Activated CD4-positive, alpha-beta T cell treated with anti-CD3 and anti-CD28 coated beads, Interleukin-2, amount 10 ng/mL, durations not matched to agents 24 days and 14 days (primary cell): ENCODE measurements at places on chromosomes 7 and 10. TPM values are rescaled to one million over a fixed set of nuclear protein-coding genes. Genes with fewer than 3 reads are reported as not detected.

NACAD gene
- 0.09 and 0.31 TPM in 2 replicates for total RNA-seq

SUPV3L1 gene
- 58.3 and 63.9 TPM in 2 replicates for total RNA-seq

ACTL6B gene
- not detected in 2 replicates for total RNA-seq

GBF1 gene
- 45.2 and 47.7 TPM in 2 replicates for total RNA-seq

CTNNA3 gene
- total RNA-seq = not detected in 2 replicates

AS3MT gene
- total RNA-seq = 0.57 and 0.79 TPM in 2 replicates

OAT gene
- 40.2 and 41.0 TPM in 2 replicates for total RNA-seq

MSMB gene
- not detected in 2 replicates for total RNA-seq

DNA sequence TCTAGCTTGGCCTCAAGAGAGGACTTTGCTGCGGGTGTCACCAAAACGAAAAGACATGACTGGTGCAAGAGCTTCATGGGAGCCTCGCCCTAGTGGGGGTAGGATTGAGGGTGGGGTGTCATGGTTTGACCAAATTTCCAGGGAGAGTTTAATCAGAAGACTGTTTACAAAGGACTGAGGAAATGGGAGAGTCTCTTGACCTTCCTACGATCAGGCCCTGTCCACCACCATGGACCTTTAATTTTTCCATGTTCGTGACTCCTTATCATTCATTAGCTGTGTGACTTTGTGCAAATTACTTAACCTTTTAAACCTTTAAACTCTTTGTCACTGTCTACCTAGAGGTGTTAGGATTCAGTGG lies 23.0 kb downstream of the AKR1E2 start:
- DNase-seq = no peak

DNA sequence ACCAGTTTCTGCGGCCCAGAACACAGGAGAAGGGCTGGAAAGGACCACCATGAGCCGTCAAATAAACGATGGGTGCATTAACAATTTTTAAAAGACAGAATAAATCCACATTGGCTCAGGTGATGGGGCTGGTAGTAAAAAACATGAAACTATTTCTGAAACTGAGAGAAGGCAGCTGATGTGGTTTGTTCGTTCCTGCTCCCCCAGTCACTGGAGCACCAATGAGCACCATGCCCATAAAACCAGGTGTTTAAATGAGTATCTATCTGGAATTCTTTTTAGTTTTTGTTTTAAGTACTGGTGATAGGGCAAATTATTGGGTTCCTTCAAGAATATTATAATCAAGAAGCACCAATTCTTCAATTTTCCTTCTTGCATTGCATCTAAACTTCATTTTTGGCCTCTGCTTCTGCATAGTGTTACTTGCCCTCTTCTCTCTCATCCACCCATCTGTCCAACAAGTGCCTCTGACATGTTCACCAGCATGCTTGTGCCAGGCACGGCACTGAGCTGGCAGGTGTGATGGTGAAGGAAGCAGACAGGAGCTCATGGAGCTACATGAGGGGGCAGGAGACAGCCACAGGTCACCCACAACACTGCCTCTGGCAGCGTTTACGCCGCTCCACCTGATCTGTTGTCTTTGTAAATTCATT lies 65.5 kb downstream of the LARP4B start:
- DNase-seq = no peak

DNA sequence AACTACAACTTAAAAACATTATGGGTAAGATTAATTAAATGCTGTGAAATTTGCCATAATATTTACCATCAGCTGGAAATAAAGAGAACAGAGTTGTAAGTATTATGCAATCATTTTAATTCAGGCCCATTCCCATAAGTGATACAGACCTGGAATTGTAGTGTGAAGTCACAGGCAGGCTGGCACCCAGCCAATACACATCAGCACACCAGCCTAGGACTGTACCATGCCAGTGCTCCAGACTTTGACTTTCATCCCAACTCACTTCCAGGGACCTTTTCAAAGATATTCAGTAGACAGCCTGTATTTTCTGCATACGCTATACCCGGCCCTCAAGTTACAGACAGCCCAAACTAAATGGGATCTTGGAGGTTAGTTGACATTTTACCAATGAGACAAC lies 143.3 kb downstream of the TES start:
- no peak for DNase-seq

GRCh38 chr10:48206482-48207250 lies 67.8 kb downstream of the FRMPD2 start:
- DNase-seq = no peak

DNA sequence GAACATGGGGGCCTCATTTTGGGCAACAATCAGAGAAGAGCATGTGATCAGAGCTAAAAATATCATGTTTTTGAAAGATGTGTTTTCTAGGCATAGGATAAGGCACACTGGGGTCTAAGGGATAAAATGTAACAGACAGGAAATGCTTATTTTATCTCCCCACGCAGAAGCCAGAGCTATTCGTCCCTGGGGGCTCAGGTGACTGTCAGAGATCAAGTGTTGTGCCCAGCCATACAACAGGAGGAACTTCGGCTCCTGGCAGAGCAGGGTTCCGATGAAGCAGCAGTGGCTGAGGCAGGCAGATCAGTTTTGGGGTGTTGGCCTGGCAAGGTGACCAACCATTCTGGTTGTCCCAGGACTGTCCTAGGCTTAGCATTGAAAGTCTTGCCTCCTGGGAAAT lies 15.2 kb downstream of the NPY start:
- no peak for DNase-seq

GRCh38 chr7:41060796-41061195 lies 642.1 kb downstream of the INHBA start:
- no peak for DNase-seq

GRCh38 chr10:1198453-1199344 lies 142.5 kb downstream of the WDR37 start:
- DNase-seq = no peak

DNA sequence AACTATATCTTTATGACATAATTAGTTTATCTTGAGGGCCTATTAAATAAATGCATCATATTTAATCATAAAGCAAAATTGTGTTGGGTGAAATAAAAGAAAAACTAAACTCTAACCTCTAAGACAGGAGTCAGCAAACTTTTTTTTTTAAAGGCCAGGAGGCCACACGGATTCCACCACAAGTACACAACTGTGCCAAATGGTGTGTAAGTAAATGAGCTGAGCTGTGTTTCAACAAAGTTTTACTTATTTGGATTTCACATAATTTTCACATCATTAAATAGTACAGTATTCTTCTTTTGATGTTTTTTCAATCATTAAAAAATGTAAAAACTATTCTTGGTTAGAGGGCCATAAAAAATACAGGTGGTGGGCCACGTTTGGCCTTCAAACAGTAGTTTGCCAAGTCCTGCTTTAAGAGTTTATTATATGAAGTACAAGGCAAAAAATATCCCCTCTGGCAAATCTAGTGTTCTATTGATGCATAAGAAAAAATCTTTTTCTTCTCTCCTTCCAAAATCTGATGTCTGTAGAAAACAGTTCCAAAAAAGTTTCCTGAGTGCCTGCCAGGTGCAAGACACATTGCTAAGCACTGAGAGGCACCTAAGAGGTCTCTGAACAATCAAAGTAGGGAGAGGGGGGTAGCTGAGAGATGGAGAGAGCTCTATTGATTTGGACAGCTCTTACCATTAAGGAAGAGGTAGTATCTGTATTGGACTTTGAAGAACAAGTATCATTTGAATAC lies 26.5 kb upstream of the SPOCK2 start:
- no peak for DNase-seq

DNA sequence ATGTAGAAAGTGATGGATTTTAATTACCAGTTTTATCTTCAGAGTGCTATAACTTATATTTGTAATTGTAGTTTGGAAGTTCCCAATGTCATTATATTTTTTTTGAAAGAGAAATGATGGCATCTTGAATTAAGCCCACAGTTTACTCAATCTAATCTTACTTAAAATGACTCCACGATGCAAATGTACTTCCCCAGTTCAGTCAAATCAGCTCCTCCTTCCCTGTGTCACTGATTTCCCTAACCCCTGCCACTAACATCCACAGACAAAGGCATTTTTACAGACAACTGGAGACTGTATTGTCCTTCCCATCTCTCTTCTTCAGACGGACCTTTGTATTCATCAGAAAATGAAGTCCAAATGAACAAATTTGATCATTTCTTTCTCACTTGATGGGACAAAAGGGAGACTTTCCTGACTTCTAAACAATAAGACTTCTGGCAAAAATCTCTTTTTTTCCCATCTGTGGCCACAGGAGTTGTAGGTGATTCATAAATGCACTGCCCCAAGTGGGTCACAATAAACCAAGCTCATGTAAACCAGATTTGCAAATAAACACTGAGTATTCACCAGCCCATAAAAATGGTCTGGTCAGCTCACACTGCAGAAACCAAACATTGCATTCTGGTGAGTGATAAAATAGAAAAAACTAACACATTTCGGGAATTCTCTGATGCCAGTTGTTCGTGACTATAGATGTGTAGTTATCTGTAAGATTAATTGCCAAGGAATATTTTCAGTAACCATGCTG lies 162.9 kb downstream of the FANK1 start:
- no peak for DNase-seq

GRCh38 chr10:36301139-36301538 lies 659.0 kb upstream of the FZD8 start:
- no peak for DNase-seq

- DNase-seq = no peak
Measured at GRCh38 chr7:836429-836828, 4.2 kb downstream of the SUN1 start.

DNA sequence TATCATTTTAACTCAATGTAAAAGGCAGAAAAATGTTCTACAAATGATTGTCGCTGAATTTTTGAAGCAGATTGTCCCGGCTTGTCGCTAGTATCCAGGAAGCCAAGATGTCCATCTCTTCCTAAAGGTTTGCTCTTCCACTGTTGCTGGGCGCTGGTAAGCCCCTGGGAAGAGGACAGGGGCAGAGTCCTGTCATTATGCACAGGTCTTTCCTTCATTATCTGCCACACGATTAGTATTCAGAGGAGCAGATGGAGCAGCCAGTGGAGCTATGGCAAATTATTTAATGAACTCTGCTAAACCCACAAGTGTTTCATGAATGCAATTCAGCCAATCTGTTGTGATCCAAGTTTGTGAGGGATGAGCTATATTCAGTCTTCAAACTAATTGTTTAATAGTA lies 499.1 kb upstream of the NRP1 start:
- DNase-seq = no peak

GRCh38 chr10:62186999-62187675 lies 81.5 kb downstream of the RTKN2 start:
- DNase-seq = peak; percentile 66

GRCh38 chr10:571688-572451 lies 117.6 kb downstream of the DIP2C start:
- DNase-seq = no peak

DNA sequence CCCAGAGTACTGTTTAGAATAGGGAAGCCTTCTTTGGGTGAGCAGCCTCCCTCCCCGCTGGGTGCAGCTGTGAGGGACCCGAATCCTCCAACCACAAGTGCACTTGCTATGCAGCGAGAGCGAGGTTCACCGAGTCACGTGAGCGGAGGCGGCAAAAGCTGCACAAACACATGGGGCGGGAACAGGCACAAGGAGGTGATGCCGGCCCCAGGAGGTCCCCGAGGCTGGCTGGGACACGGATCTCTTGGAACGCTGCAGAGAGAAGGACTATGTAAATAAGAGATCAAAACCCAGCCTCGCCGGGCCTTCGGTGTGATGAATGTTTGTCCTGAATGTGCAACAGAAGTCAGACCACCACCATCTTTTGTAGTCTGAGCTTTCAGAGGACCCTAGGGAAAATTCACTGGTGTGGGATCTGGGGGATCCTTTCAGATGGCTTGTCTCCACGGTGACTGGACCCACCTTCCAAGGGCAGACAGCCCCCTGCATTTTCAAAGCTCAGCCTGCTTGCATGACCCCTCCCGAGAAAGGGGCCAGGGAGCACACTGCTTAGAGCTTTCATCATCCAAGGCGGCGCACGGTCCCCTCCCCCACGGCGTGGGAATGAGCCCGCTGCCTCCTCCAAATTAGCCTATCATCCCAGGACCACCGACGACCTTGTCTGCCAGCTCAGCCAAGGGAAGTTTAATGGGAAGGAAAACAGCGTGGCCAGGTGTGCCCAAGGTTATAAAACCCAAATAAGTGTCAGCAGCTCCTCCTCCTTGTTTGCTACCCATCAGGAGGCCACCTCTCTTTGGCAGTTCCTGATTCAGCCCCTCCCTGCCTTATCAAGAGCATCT lies 327.7 kb downstream of the CXCL12 start:
- DNase-seq = no peak

- DNase-seq = no peak
Measured at GRCh38 chr10:72258617-72259016, 15.1 kb upstream of the DDIT4 start.

DNA sequence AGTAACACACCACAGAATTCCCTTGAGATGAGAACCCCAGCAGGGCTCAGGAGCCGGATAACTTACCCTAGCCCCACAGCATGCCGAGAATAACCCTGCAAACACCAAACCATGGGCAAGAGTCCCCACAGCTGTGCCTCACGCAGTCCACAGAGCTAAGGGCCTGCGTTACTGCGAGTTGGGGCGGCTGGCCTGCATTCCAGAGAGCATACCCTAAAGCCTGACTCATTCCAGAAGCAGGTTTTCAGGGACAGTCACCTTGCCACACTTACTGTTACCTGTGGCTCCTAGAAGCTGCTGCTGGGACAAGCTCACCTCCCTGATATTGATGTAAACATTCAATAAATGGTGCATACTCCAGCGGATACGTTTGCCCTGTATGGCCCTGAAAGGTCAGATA lies 18.6 kb downstream of the FGFR2 start:
- DNase-seq = no peak

GRCh38 chr7:46852795-46853194 lies 729.1 kb downstream of the TNS3 start:
- DNase-seq = no peak

GRCh38 chr7:18689551-18689950 lies 194.0 kb downstream of the HDAC9 start:
- no peak for DNase-seq

DNA sequence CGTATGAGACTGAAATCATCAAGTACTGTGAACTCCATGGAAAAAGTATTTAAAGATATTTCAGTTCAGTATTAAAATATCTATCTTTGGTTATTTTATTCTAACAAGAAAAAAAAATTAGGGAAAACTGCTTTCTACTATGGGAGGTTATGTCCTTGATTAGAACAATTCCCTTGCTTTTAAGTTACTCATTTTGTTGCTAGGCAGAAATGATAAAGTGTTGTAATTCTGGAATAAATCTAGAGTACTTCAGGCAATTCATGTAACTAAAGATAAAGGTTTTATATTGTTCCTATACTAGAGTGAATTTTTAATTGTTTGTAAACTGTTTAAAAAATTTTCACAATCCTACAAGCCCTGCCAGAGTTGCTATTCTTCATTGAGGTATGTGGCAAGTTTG lies 92.0 kb downstream of the BBS9 start:
- no peak for DNase-seq

DNA sequence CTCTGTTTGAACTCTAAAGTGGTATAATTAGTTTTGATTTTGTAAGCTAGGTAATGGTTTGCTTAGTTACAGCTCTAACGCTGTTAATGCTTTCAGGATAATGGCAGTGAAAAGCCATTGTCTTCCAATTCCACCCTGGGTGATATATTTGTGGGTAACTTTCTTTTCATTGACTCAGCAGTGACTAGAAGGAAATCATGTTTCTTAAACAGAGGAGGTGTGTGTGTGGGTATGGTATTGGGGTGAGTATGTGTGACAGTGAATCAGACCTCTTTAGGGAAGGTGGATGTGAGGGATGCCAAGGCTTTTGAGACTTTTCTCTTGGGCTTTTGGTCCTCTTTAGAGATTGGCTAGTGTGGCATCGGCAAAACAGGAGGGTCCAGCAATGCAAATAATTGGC lies 13.6 kb downstream of the ENTPD7 start:
- no peak for DNase-seq

- no peak for DNase-seq
Measured at GRCh38 chr10:23094786-23095403, 484 bp upstream of the MSRB2 start.
